Activated T-helper 17 cell treated with anti-CD3 and anti-CD28 coated beads, Interleukin-2, amount 50 U/mL, for 72 hours (primary cell): ENCODE measurements at places on chromosomes 13 and 19. TPM values are rescaled to one million over a fixed set of nuclear protein-coding genes. Genes with fewer than 3 reads are reported as not detected.

The FFAR3 gene
- total RNA-seq: 1.7 TPM

The PALM gene
- not detected for total RNA-seq

The MTUS2 gene
- not detected for total RNA-seq

The RPL18A gene
- 2,920 TPM for total RNA-seq

The SH3GL1 gene
- total RNA-seq: 49.1 TPM

The PGLYRP1 gene
- total RNA-seq: not detected

The DHDH gene
- total RNA-seq: 3.8 TPM

The CEACAM18 gene
- not detected for total RNA-seq

The NANOS3 gene
- total RNA-seq: 3.6 TPM

The IL17D gene
- total RNA-seq: 0.21 TPM

DNA sequence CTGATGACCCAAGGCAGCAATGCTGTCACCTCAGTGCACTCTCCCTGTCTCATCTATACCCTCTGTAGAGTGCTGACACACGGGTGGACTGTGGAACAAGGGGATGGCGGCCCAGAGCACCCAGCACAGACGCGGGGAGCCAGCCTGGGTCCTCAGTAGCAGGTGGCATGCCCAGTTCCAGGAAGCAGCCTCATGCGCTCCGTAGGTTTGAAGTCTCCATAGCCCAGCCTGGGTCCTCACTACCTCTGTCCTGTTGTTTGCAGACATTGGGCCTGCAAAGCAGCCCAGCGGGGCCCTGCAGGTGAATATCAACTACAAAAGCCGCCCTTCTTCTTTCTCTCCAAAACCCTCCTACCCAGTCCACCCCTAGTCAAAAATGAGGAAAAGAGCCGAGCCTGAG, 5.0 kb upstream of the SLC7A9 start:
- no peak for ATAC-seq

- ATAC-seq: no peak
Measured at GRCh38 chr19:1859331-1859781, 4.0 kb downstream of the KLF16 start.

- ATAC-seq: no peak
Measured at GRCh38 chr19:47663911-47664771, 49.1 kb upstream of the EHD2 start.

DNA sequence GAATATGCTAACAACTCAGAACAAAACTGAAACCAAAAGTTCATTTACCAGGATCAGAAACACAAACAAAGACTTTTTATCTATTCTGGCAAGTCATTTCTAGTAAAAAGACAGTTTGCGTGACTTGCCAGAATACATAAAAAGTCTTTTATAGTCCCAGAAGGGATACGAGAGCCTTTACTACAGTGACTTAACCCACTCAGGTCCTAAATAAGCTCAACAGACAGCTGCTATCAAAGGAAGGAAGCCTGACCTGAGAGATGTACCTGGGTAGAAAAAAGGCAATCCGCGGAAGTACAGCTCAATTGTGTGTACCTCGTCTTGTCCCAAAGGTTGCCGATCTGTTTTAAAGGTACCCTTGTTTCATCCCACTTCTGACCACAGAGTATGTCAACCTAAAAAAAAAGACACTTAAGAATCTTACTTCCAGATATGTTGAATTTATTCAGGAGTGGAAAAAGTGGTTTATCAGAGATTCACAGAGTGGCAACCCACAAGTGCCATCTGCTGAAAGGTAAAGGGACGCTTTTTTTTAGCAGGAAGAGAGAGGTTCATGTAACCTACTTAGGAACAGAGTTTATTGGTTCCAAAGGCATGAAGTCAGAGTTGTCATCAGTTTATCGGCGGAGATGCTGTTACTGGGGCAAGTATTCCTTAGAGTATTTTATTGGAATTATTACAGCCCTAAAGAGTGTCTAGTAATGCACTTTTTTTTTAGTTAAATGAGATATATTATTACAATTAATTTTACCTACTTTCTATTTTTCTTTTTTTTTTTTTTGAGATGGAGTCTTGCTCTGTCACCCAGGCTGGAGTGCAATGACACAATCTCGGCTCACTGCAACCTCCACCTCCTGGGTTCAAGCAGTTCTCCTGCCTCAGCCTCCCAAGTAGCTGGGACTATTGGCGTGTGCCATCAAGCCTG, 69.7 kb upstream of the C1QTNF9B start:
- ATAC-seq: peak; percentile 80

GRCh38 chr13:52950436-52950956, 78.1 kb upstream of the OLFM4 start:
- no peak for ATAC-seq

- ATAC-seq: no peak
Measured at GRCh38 chr13:101300531-101300930, 115.8 kb downstream of the NALCN start.

DNA sequence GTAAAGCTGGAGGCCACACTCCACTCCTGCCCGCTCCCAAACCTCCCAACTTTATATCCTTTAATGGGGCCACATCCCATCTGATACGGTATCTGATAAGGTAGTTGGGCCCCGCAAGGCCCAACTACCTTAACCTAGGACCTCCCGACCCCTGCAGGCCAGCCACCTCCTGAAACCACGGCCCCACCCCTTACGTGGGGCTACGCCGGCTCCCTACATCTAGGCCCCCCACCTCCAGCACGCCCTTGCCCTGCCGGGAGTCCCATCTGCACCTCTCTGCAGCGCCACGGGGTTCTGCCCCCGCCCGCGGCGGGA, 2.2 kb downstream of the IGFLR1 start:
- peak; percentile 12 for ATAC-seq

DNA sequence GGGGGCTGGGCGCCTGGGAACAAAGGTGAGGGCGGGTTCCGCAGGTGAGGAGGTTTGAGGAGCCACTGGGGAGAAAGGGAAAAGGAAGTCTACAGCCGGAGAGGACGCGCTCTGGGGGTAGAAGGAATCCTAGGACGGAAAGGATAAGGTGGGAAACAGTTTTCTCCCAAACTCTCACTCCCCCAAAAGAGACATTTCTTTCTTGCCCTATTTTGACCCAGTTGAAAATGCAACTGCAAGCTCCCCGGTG, 651 bp upstream of the POLR1D start:
- ATAC-seq: no peak

GRCh38 chr19:12034620-12035019, 859 bp downstream of the ZNF433 start:
- no peak for ATAC-seq

GRCh38 chr19:16073988-16074387, 2.3 kb upstream of the TPM4 start:
- no peak for ATAC-seq

- peak; percentile 38 for ATAC-seq
Measured at GRCh38 chr13:87123987-87124784, 547.0 kb upstream of the SLITRK5 start.

DNA sequence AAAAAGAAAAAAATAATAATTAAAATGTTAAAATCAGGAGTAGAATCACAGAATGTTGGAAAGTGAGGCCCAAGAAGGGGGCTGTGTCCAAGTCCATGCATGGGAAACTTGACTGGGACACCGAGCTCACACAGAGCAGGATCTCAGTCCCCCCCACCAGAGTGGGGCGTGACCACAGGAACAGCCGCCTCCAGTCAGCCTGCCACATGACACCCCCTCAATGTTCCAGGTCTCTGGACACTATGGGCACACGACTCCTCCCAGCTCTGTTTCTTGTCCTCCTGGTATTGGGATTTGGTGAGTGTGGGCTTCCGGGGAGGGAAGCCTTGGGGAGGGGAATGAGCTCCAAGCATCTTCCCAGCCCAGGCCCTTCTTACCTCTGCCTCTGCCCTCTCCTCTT, 2.4 kb downstream of the APOC2 start:
- no peak for ATAC-seq

DNA sequence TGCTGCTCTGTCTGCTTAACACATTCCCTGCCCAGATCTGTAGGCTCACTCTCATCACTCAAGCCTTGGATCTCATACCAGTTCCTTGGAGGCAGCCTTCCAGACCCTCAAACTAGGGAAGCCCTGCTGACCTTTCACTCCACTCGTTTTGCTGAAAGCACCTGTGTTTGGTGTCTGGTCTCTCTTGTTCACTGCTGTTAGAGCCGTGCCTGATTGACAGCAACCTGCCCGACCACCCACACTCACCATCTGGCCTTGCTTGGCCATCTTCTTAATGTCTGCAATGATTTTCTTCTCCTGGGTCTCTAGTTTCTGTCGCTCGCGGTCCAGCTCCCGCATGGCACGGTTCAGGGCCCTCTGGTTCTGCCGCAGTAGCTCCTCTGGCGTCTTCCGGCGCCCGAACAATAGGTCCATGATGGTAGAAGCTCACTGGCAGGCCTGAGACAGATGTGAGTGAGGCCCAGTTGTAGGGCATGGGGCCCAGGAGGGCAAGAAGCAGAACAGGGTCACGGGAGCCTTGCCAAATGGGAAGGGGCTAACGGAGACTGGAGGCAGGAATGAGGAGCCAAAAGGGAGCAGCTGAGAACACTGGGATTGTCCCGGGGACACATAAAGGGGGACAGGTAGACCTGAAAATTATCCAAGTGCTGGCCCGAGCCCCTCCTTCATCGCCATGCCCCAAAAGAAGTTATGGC, 959 bp downstream of the CHMP2A start:
- no peak for ATAC-seq

- ATAC-seq: no peak
Measured at GRCh38 chr19:19909654-19910053, 8.9 kb downstream of the ZNF93 start.

GRCh38 chr13:41199526-41199925, 5.2 kb upstream of the KBTBD7 start:
- no peak for ATAC-seq

GRCh38 chr19:7149956-7150705, 80.6 kb downstream of the ZNF557 start:
- no peak for ATAC-seq

GRCh38 chr13:26362261-26362660, 108.3 kb downstream of the CDK8 start:
- ATAC-seq: no peak

GRCh38 chr13:43786472-43786765, 353 bp downstream of the ENOX1 start:
- ATAC-seq: no peak

DNA sequence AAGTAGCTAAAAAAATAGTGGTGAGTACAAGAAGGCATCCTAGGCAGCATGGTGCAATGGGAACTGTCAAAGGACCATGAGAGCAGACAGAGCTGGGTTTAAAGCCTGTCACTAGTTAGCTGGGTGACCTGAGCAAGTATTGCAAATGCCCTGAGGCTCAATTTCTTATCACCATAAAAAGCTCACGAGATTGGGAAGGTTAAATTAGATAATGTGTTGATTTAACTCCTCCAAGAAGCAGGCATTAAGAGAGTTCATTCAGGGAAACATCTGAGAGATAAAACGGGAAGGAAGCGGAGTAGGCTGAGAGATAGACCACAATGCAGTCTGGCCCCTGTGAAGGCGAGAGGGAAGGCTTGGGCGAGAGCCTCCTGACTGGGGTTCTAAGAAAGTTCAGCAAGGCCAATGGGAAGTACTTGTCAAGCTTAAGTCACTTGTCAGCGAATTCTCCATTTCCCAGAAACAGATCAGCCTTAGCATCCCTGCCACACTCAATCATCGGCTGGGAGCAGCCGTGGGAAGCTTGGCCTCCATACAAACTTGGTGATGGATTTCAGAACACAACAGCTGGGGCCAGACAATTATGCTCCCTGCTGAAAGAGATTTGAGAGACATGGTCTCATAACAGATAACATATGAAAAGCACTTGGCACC, 105.5 kb downstream of the POU4F1 start:
- no peak for ATAC-seq
